ENCODE measurements at places on chromosomes 11 and 22.

DNA sequence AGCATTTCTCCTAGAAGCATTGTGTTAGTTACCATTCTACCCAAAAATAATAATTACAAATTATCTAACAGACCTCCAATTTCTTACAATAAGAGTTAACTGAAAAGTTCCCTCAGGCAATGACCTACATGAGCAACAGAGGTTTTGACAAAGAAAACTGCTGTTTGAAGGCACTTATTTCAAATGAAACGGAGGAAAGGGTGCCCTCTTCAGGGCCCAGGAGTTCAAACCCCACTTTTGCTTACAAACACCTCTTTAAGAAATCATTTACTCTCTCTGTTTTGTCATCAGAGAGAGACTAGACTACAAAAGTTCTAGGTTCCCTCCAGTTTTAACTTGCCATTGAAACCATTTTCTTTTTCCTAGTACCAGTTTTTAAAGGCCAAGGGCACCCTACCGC lies 56.7 kb downstream of the AMBRA1 start:
- no peak for DNase-seq

- DNase-seq = no peak
These were observed 91.0 kb upstream of the SHISAL1 start for GRCh38 chr22:44403602-44404329.

DNA sequence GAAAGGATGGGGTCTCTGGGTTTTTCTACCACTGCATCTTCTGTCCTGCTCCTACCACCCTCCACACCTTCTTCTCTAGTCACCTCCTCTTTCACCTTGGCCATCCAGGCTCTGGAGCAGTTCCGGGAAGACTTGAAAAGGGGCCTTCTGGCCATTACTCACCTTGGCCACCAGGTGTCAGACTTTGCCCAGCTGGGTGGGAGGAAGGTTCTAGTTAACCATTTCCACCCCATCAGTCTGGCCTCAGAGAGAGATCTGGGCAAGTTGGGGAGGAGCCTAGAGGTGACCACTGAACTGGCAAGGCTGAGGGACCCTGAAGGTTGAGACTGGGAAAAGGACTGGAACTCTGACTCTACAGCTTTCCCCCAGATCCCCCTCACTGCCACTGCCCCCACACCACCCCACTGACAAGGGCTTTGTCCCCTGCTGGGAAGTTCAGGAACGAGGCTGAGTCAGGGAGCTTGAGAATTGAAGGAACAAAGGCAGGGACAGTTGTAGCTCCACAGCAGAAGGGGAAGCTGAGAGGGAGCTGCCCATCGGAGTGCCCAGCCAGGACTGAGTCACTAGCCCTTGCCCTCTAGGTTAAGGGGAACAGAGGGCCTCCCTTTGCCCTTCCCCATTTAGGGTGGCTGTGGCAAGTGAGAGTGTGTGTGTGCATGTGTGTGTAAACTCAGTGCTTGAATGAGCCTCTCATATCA lies 3.7 kb upstream of the POLD4 start:
- DNase-seq = peak; percentile 91

DNA sequence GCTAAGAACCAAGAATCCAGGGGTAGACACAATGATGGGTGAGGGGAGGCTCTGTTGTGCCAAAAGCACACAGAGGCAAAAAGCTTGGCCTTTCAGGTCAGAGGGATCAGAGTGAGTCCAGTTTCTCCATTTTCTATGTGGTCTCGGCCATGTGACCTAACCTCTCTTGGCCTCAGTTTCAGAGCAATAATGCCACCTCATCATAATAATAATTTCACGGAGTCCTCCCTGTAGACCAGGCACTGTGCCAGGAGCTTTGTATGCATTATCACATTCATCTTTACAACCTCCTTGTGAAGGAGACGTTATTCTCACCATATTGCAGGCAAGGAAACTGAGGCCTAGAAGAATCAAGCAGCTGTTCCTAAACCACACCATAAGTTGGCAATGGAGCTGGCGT lies 120.2 kb downstream of the WT1 start:
- no peak for DNase-seq

DNA sequence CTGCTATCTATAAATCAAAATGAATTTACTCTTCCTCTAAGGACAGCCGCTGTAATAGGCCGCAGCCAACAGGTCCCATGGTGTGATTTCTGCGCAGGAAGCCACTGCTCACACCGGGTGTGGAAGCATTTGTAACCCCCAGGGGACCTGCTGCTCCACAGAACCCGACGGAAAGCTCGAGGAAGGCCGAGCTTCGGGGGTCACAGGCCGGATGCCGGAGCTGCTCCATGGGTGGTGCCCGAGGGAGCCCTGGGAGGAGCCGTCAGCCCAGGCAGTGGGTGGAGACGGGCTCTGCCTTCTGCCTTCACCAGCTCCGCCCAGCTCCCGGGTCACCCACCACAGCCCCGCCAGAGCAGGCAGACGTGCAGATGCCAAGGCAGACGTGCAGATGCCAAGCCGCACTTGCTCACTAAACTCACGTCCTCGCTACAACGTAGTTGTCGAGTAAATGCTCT lies 63.5 kb downstream of the BRD1 start:
- DNase-seq = no peak

- DNase-seq = no peak
These were observed 9.9 kb downstream of the TESMIN start for GRCh38 chr11:68741463-68741862.
